HuH-7 (cell line): ENCODE measurements at places on chromosomes 1 and 21.

- no peak for DNase-seq
Measured at GRCh38 chr21:32137266-32137665, 141.6 kb downstream of the MIS18A start.

DNA sequence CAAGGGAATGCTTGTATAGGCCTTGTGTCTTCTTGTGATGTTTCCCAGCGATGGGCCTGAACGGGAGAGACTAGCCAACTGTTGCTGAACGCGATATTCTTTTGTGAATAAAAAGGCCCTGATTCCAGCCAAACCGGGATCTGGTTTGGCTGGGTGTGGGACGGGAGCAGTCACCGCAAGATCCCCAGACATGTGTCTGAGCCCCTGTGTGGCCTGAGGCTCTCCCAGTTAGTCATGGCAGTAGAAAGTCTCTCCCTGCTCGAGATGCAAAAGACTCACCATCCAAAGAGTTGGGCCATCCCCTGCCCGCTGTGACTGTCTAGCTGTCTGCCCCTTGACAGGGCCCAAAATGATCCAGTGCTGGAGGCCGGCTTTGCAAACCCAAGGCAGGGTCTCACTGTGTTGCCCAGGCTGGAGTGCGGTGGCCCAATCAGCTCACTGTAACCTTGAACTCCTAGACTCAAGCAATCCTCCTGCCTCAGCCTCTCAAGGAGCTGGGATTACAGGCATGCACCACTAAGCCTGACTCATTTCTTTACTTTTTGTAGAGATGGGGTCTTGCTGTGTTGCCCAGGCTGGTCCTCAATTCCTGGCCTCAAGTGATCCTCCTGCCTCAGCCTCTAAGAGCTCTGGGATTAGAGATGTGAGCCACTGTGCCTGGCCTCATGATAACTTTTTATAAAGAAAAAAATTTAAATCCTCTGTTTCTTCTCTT is 56.4 kb downstream of the KIF26B start:
- no peak for DNase-seq

- no peak for DNase-seq
Measured at GRCh38 chr1:172148213-172148612, 272.3 kb upstream of the C1orf105 start.

DNA sequence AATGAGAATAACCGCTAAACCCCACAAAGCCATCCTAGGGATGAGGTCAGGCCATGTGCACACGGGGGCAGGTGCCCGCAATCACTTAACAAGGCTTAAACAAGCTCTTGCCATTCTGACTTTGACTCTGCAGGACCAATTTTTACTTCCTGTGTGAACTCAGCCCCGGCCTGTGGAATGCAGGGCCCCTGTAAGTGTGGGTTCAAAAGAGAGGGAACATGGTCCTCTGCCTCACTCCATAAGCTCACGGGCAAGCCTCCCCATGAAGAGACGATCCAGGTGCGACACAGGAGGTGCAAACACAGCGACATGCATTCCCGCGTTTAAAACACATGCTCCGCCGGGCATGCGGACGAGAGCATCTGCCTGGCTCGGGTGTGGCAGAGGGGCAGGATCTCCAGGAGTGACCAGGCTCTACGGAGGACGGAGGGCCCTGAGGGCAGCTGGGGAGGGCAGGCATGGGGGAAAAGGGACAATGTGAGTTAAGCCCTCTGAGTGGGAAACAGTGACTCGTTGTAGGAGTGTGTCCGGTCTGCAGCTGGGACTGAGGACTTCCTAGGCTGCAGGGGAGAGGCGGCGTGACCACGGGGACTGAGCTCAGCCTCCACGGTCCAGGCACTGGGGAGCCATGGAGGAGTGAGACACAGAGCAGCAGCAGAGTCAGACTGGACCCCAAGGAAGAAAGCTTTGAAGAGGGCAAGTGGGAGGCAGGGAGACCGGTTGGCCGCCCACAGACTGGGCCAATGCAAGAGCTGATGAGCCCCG is 40.6 kb upstream of the AJAP1 start:
- no peak for DNase-seq

DNA sequence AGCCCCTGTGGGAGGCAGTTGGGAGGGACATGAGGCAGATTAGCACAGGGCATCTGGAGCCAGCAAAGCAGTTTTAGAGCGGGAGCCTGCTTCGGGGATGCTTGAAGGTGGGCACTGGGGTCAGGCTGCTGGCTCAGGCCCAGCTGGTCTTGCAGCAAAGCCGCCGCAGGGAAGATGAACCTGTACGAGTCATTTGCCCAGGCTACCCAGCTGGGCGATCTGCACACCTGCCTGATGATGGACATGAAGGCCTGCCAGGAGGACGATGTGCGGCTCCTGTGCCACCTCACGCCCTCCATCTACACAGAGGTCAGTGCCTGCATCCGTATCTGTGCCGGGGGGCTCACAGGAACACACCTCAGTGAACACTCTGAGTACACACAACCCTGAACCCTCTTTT is 7.7 kb upstream of the SLC27A3 start:
- no peak for DNase-seq

- DNase-seq, result no peak
Measured at GRCh38 chr1:239566074-239566473, 179.7 kb downstream of the CHRM3 start.

- DNase-seq, result no peak
Measured at GRCh38 chr1:117568999-117569398, 36.8 kb upstream of the TENT5C start.

DNA sequence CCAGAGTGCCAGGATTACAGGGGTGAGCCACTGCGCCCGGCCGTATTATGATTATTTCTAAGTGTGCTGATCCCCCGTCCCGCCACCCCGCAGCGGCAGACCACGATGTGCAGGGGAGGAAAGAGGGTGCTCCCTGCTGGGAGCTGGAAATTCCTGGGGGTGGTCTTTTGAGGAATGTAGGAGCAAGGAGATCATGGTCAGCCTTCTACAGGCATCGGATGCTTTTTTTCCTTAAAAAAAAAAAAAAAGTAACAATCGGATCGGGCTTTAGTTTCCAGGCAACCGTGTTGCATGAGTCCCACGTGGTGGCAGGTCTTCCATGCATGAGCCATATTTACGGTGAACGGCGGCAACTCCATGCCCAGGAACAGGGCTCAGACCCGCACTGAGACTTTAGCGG is 74.2 kb upstream of the COX20 start:
- no peak for DNase-seq

- no peak for DNase-seq
Measured at GRCh38 chr1:205913451-205914154, 29.7 kb downstream of the SLC26A9 start.

GRCh38 chr21:30044447-30045064 is 104.8 kb upstream of the GRIK1 start:
- no peak for DNase-seq

- DNase-seq, result no peak
Measured at GRCh38 chr1:154957091-154957657, 1.3 kb upstream of the PBXIP1 start.

DNA sequence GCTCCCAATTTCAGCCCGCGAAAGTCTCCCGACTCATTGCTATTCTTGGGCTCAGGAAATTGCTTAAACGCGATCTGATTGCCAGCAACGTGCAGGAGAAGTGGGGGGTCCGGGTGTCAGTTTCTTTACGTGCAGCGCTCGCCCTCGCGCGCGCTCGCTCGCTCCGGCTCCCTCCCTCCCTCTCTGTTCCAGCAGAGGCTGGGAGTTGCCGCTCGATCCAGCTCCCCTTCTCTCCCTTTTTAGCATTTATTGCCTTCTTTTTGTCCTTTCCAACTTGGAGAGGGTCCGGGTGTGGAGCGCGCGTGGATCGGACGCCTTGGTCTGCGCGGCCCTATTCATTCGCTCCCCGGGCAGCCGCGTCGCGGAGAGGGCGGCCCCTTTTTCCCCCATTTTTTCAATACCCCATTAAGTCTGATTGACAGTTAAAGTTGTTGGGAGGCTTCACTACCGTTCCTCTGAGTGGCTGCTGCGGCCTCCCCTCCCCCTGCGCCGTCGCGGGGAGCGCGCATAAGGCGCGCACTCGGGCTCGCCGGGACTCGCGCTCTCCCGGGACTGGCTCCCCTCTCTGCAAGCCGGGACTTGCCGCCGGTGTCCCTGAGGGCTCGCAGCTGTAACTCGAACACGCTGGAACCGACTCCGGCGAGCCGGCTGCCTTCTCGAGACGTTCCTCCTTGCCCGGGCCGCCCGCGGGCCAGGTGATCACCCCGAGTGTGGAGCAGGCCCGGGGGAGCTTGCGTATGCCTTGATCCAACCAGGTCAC is at the start of gene DHRS3:
TSS of gene DHRS3 (minus strand) at position 310 of the 760 bp plus-strand sequence. CDS start 862 bp downstream, outside the sequence.
- peak; percentile 79 for DNase-seq

GRCh38 chr1:4944911-4945310 is 290.5 kb downstream of the AJAP1 start:
- DNase-seq, result no peak

- no peak for DNase-seq
Measured at GRCh38 chr1:100476735-100477290, 61.1 kb upstream of the GPR88 start.

- no peak for DNase-seq
Measured at GRCh38 chr21:43016728-43017127, 42.4 kb downstream of the PKNOX1 start.

DNA sequence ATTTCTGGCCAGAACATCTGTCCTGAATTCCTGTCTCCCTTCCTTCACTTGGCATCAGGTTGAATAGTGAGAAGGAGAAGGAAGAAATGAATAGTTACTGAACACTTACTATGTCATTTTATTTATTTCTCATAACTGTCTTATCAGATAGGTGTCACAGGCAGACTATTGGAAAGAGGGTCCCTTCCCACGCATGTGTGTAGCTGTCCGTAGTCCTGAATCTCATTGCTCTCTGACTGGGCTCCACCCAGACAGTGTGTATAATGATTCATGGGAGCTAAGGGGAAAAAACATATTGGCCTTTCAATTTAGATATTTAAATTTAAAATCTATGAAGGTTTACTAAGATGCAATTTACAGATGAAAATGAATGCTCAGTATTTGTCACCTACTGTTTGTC is 86.1 kb downstream of the OMA1 start:
- peak; percentile 15 for DNase-seq

DNA sequence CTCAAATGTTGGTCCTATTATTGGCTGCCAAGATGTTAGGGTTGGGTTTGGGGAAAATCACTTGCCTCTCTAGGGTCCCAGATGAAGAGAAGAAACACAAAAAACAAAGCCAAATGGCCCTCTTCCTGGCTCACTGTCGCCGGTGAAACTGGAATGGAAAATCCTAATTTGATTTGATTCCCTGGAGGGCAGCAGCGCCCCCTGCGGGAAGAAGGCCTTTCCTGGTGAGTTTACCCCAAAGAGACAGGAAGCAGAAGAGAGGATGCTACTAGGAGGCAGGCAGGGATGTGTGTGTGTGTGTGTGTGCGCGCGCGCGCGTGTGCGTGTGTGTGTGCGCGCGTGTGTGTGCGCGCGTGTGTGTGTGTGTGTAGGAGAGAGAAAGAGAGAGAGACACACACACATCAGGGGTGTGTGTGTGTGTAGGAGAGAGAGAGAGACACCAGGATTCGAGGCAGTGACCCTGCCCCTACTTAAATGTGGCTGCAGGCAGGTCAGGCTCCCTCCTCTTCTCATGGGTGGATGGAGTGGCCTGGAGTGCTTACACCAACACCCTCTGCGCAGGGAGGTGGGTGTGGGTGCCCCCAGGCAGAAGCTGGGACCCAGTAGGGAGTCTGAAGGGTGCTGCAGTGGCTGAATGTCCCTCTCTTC is 3.1 kb upstream of the SELENON start:
- peak; percentile 83 for DNase-seq

- peak; percentile 92 for DNase-seq
Measured at GRCh38 chr1:47436304-47436978, 1.4 kb upstream of the FOXD2 start.

- no peak for DNase-seq
Measured at GRCh38 chr1:213082420-213083111, 31.5 kb downstream of the RPS6KC1 start.

DNA sequence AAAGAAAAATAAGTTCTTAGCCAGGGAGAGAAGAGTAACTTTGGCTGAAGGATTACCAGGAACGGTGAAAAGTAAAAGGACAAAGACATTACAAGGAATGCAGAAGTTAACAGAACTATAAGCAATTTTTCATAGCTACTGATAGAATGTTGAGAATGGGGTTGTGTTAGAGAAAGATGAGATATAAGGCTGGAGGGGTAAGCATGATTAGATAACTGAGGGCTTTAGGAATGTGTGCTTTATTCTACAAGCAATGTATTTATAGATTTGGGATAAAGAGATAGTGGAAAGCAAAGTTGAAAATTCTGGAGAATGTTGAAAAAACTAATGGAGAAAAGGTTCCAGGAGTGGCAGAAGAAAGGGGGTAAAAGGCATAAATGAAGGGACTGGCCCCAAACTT is 65.4 kb upstream of the PTCH2 start:
- DNase-seq, result no peak

DNA sequence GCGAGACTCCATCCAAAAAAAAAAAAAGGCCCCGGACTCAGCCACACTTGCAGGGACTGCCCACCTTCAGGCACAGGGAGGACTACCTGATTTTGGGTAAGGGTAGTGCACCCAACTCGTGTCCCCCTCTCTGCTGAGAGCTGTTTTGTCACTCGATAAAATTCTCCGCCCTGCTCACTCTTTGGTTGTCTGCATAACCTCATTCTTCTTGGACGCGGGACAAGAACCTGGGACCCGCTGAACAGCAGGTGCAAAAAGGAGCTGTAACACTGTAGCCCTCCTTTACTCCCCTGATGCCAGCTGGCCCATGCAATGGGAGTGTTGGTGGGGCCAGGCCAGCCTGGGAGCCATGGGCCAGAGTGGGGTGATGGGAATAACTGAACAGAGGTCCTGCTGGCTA is 10.6 kb downstream of the S100B start:
- no peak for DNase-seq

GRCh38 chr1:231162297-231162969 is 575 bp downstream of the TRIM67 start:
- DNase-seq, result peak; percentile 85

- DNase-seq, result no peak
Measured at GRCh38 chr21:44998621-44999427, 59.0 kb downstream of the SLX9 start.

GRCh38 chr1:231027136-231027925 is 12.7 kb downstream of the FAM89A start:
- DNase-seq, result no peak

- no peak for DNase-seq
Measured at GRCh38 chr1:86951430-86951829, 37.0 kb downstream of the HS2ST1 start.

GRCh38 chr1:108590441-108590840 is 30.5 kb downstream of the EEIG2 start:
- no peak for DNase-seq

DNA sequence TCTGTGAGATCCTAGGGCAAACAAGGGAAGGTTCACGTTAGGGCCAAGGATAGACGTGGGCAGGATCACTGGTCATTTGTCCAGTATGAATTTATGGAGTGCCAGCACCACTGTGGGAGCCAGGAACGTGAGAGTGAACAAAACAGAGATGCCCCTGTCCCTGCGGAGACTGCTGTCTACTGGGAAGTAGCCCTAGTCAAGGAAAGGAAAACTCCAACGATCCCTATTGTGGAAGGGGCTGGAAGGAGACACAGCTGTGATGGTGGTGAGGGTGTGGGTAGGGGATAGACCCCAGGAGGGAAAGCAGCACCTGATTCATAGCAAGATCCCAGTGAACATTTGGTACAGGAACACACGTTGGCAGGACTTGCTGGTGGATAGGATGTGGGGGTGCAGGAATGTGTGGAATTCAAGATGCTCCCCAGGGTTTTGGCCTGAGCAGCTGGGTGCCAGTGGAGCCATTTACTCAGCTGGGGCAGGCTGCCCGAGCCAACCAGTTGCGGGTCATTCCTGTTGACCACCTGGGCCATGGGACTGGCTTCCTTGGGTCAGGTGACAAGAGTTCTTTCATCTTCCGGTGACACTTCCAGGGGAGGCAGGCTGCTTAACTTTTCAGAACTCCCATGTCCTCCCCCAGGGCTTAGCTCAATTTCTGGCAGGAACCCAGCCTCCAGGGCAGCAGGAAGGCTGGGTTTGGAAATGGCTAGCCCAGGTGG is 1.2 kb upstream of the ATP13A2 start:
- no peak for DNase-seq

GRCh38 chr1:52239708-52240001 is 97.8 kb downstream of the ZFYVE9 start:
- no peak for DNase-seq
